NCI-H446 (cell line): ENCODE measurements at places on chromosomes 3 and 15.

- no peak for DNase-seq
Measured at GRCh38 chr15:98347001-98347400, 301.3 kb upstream of the IGF1R start.

- DNase-seq = peak; percentile 50
Measured at GRCh38 chr3:139935866-139936817, 1.2 kb downstream of the CLSTN2 start.

DNA sequence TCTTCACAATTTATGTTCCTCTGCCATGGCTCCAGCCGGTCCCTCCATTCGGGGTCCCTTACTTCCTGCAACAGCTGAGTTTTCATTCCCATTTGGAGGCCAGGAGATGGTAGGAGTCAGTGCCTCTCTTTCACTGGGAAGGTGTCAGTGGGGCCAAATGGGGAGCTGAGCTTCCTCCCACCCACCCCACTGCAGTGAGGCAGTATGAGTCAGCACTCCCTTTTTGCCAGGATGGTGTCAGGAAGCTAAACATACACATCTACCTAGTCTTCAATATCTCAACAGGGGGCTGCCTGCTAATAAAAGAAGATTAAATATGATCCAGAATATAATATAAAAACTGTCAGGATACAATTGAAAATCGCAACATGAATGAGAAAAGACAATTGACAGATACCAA, 12.7 kb upstream of the ACTC1 start:
- no peak for DNase-seq

GRCh38 chr15:70715840-70716485, 47.4 kb downstream of the UACA start:
- DNase-seq = no peak
